ENCODE measurements at places on chromosomes 4 and X.

DNA sequence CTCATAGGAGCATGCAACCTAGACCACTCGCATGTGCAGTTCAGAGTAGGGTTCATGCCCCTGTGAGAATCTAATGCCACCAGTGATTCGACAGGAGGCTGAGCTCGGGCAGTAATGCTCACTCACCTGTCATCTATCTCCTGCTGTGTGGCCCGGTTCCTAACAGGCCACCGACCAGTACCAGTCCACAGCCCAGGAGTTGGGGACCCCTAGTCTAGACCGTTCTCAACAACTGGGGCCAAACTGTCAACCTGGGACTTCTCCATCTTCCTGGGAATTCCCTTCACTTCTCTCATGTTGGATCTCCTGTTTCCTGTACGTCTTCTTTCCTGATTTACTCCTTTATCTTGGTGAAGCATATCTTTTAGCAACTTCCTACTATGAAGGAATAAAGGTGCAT is 79.4 kb upstream of the HELT start:
- no peak for DNase-seq

DNA sequence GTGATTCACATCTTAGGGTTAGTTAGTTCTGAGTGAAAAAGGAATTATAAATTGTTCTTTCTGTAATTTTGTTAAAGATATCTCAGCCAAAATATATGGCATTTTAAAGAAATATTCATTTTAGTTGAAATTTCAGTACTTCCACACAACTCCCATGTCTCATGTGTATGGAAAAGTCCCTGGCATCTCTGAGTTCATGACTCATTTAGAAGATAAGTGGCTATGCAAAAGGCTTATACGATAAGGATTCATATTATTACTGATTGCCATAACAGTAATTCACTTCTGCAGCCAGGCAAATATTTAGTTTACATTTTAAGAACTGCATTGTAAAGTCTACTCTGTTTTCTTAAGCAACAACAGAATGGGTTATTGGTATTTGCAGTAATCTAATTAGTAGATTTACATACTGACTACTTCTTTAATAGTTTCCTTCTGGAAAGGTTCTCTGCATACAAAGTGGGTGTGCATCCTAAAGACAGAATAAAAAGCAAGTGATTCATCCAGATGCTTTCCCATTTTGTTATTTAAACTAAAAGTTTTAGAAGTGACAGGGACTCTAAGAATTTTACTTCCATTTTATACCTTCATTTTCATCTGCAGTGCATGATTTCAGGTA is 682.4 kb upstream of the PABPC4L start:
- no peak for DNase-seq

DNA sequence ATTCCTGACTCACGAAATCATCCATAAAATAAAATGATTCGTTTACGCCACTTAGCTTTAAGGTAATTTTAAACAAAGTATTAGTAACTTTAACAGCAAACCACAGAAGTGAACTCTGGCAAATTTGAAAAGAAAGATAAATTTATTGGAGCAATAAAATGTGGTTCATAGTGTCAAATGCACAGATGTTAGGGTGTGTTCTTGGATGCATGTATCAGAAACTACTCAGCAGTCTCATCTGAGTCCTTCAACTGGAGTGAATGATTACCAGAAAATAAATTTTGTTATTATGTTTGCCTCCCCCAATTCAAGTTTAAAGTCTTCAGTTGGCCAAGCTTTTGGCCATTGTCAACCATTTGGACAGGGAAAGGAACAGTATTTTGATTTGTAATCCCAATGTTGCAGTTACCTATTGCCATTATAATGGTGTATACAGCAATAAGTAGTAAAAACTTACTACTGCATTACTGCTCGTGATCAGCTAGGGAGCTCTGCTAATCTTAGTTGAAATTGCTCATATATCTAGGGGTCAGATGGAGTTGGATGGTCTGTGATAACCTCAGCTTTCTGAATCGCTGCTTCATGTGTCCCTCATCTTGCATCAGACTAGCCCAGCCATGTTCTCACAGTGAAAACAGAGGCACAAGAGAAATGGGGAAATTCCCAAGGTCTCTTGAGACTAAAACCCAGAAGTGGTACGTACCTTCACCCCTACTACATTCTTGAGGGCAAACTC is 254.6 kb upstream of the KCNIP4 start:
- no peak for DNase-seq

DNA sequence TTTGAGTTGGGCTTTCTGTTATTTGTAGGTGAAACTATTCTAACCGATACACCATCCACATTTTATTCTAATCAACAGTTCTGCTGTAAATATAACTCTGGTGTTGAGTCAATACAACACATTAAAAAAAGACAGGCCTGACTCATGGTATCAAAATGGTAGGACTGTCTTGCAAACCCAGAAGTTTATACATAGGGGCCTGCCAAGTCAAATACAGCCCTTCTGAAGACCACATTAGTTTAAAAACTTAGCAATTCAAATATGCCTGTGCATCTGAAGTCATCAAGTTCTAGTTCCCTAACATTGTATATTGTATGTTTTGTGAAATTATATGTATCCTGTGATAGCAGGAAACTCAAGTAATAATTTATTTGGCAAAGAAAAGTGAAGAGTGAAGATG is 24.4 kb upstream of the PDE5A start:
- no peak for DNase-seq

DNA sequence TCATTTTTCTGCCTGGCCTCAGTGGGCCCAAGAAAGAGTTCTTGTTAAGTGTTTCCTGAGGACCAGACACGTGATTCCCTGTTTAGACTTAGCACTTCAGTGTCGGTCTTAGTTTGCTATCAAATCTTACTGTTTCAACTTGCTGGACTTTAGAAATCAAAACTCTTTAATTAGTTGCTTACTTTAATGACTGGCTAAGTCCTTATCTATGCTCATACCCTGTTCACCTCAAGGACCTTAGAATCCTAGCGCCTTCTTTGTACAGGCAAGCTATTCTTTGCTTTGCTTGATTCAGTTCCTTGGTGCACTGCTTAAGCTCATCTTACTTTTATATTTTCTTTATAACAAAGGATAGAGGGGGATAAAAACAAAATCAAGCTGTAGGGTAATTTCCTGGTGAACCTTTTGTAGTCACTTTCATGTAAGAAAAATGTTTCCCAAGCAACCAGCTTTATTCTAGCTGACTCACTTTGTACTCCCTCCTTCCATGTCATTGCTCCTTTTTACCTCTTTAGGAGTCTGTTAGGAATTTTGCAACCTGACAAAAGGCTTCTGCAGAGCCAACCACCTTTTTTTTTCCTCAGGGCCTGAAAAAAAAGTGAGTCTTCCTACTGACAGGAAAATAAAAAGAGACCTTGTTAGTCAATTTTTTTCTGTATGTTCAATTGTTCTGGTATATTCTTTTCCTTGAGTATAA is 14.7 kb downstream of the WDR44 start:
- no peak for DNase-seq

GRCh38 chr4:76023389-76023788 is at the start of gene CXCL10:
Gene CXCL10 (minus strand): TSS chr4:76023497. CDS start chr4:76023431, 66 bp downstream.
- no peak for DNase-seq

GRCh38 chr4:92791871-92792440 is 488.2 kb downstream of the GRID2 start:
- DNase-seq = no peak

- DNase-seq = no peak
Measured at GRCh38 chrX:21408307-21408706, 34.1 kb downstream of the CNKSR2 start.

DNA sequence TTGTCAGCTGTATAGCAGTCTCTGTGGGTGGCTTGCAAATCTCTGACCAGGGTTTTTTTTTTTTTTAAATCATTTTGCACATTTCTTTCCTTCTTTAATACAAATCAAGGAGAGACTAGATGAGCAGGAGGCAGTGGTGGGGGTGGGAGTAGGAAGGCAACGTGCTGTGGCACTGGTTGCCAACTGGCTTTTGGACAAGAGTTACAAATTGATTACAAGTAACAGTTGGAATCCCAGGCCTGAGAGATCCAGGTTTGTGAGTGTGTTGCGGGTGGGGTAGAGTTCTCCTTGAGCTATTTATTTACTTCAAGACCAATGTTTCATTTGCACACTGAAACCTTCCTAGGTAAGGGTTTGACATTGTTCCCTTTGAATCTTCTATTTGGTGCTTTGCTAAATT is 325.3 kb downstream of the AFF2 start:
- no peak for DNase-seq

DNA sequence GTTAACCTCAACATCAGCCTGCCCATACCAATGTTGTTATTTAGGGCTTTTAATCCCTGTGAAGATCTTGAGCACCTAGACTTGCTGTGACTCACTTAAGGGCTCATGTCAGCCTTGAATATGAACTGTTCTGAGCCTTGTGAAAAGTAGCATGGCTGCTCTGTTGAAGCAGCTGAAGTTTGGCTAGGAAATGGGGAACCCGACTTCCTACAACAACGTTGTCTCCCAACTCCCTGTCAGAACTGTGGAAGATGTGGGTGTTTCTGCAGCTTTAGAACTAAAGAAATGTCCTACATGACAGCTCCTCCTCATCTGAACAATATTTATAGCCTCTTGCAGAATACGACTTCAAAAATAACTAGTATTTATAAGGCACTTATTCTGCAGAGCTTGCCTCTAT is 27.5 kb downstream of the STOX2 start:
- no peak for DNase-seq

- DNase-seq = no peak
Measured at GRCh38 chr4:94446386-94446785, 5.4 kb upstream of the PDLIM5 start.

- DNase-seq = no peak
Measured at GRCh38 chr4:2624782-2625530, 88.5 kb downstream of the FAM193A start.

GRCh38 chr4:83389756-83390505 is 55.3 kb upstream of the HPSE start:
- no peak for DNase-seq

DNA sequence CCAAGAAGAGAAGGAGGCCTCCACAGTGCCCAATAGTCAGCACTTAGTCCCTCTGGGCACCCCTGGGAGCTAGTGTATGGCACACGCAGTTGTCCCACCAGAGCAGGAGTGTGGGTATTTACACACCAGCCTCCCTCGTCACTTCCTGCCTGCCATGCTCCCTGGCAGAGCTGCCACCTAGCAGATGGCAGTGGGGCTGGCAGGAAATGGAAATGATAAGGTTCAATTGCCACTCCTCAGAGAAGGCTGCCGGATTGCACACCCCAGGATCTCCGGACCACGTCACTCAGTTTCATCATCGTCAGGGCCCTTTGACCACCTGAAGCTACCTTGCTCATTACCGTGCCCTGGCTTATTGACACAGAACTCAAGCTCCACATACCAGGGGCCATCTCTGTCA is 173.3 kb upstream of the PSAPL1 start:
- DNase-seq = no peak

- no peak for DNase-seq
Measured at GRCh38 chr4:87530868-87531267, 1.7 kb upstream of the SPARCL1 start.

- DNase-seq = no peak
Measured at GRCh38 chr4:98645527-98645926, 12.9 kb downstream of the TSPAN5 start.

DNA sequence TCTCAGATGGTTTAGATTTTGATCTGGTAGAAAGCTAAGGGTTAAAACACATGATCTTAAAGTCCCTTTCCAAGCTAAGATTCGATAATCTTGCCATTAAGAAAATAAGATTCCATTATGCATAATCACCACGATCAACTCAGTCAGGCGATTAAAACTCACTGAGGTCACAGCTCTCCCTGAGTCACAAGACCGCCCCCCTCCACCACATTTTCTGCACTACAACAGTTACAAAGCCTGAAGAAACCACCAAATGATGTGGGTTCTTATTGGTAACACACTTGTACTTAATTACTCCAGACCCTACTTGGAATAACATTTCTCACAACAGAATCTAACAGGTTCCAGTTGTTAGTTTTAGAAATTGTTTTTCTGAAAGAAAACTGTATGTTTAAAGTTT is 62.8 kb downstream of the SH3KBP1 start:
- no peak for DNase-seq

- no peak for DNase-seq
Measured at GRCh38 chr4:66911880-66912279, 633.4 kb downstream of the CENPC start.

- no peak for DNase-seq
Measured at GRCh38 chrX:13845721-13846378, 29.0 kb upstream of the GPM6B start.

DNA sequence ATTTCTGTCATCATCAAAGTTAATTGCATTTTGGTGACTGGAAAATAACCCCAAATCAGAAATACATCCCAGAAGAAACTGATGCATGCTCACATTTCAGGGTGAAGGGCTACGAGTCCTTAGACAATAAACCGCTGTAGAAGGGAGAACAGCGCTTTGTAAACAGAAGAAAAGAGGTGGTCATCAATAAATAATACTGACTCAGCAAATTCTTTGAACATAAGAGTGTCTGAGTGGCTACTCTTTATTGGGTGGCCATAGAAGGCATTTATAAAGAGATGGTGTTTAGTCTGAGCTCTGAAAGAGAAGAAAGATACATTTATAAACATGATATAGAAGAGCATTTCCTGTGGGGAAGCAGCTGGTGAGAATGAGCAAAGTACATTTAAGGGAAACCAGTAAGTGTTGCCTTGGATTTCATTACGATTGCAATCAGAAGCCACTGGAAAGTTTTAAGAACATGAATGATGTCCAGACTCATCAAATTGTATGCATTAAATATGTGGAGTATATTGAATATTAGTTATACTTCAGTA is 246.9 kb upstream of the GIMD1 start:
- DNase-seq = no peak

DNA sequence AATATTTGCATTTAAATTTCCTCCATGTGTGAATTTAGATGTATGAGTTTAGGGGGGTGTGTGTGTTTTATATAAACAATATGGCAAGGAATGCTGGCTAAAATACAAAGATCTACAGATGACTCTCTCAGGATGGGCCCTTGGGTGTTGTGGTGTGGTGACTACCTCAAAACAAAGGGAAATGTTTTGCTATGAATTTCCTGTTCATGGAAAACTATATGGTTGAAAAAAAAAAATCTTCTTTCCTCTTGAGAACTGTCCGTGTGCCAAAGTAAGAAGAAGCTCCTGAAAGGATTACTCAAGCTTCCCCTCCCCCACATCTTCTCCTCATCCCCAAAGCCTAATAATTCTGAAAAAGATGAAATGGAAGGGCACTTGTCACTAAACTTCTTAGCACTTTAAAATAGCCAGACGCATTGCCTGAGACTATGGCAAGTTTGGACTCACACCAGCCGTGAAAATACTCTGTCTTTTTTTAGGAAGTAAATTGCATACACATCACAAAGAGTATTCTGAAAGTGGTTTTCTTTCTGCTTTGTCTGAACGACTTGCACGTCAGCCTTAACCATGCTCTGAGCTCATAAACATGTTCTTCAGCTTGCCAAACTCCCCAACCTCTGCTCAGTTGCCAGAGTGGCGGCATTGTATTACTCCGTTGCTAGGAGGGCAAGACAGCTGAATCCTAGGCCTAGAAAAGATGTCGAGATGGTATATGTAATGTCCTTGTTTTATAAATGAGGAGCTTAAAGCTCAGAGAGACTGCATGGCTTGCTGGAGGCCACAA is 250.4 kb upstream of the JADE1 start:
- DNase-seq = no peak

- DNase-seq = no peak
Measured at GRCh38 chrX:805103-805670, 174.6 kb downstream of the SHOX start.

All from NCI-H524 treated with DMSO at 0.1 percent for 48 hours (cell line).